ENCODE measurements at places on chromosomes 1 and 21. TPM values are rescaled to one million over a fixed set of nuclear protein-coding genes. Genes with fewer than 3 reads are reported as not detected.

- H3K4me3 ChIP-seq: peak overlapping the region; percentile 57
- no peak for DNase-seq
- H3K27ac ChIP-seq: no peak overlapping the region
These were observed 5.0 kb downstream of the LHX4 start for GRCh38 chr1:180235077-180235501.

- DNase-seq: no peak
- no peak overlapping the region for H3K27ac ChIP-seq
- no peaks in the 10 kb centered on the region for H3K4me1 ChIP-seq
- H3K36me3 ChIP-seq: no peaks in the 10 kb centered on the region
These were observed 6.8 kb upstream of the KLF17 start for GRCh38 chr1:44111861-44112260.

DNA sequence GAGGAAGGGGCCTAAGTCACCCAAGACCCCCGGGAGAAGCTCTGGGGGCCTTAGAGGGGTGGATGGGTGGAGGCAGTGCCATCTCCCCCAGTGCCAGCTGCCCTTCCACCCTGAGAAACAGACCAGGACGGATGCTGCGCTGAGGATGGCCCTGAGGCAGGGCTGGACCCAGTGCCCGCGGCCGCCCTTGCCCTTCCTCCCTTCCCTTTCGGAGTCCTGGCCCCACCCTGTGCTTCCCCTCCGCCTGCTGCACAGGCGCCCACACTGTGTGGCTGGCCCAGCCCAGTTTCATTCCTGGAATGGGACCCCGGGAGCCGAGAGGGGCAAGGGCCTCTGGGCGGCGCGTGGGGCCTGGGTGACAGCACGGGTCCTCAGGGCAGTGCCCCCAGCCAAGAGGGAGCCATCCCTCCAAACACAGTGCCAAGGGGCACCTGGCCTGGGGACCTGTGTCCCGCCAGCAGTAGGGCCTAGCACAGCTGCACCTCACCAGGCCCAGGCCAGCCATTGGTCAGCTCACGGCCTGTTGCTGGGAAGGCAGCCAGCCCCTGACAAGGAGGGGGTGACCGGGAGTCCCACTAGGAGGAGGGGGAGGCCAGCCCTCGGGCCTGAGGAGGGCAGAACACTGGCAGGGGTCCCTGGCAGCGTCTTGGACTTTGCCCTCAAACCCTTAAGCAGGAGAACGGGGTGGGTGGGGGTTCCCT is 13.4 kb upstream of the SKI start:
- no peak for DNase-seq
- no peak overlapping the region for H3K27ac ChIP-seq
- H3K36me3 ChIP-seq: no peaks in the 10 kb centered on the region
- peaks cover 7% of the 10 kb centered on the region for H3K27me3 ChIP-seq

GRCh38 chr1:157951230-157951629 is 42.2 kb upstream of the KIRREL1 start:
- H3K4me1 ChIP-seq: peaks cover 30% of the 10 kb centered on the region
- no peaks in the 10 kb centered on the region for H3K27me3 ChIP-seq
- H3K36me3 ChIP-seq: no peaks in the 10 kb centered on the region

DNA sequence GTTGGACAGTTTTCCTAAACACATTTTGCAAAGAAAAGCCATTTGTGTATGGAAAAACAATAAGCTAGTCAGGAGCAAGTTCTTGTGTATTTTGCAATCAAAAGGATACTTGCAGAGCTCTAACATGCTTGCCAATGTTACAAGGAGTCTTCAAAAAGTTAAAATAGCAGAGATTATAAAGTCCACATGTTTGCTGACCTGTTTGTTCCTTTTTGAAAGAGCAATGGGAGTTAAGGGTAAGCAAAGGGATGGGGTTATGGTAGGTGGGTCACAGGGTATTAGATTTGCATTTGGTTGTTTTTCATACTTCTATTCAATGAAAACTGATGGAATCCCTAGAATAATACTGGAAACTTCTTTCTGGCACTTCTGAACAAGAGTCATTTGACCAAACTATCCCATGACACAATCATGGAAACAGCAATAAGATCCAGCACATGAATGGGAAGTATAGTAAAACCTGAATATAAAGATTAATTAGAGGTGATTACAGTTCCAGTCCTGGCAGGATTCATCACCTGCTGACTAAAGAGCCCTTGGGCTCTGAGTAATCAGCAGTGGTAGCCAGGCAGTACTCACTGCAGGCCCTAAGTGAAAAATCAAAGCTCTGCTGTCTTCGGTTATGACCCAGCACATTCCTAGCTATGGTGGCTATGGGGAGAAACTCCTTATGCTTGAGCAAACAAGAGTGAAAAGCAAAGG is 27.1 kb upstream of the ZC3H11B start:
- no peak overlapping the region for H3K4me3 ChIP-seq
- H3K27ac ChIP-seq: no peak overlapping the region
- H3K27me3 ChIP-seq: no peaks in the 10 kb centered on the region
- H3K36me3 ChIP-seq: no peaks in the 10 kb centered on the region

DNA sequence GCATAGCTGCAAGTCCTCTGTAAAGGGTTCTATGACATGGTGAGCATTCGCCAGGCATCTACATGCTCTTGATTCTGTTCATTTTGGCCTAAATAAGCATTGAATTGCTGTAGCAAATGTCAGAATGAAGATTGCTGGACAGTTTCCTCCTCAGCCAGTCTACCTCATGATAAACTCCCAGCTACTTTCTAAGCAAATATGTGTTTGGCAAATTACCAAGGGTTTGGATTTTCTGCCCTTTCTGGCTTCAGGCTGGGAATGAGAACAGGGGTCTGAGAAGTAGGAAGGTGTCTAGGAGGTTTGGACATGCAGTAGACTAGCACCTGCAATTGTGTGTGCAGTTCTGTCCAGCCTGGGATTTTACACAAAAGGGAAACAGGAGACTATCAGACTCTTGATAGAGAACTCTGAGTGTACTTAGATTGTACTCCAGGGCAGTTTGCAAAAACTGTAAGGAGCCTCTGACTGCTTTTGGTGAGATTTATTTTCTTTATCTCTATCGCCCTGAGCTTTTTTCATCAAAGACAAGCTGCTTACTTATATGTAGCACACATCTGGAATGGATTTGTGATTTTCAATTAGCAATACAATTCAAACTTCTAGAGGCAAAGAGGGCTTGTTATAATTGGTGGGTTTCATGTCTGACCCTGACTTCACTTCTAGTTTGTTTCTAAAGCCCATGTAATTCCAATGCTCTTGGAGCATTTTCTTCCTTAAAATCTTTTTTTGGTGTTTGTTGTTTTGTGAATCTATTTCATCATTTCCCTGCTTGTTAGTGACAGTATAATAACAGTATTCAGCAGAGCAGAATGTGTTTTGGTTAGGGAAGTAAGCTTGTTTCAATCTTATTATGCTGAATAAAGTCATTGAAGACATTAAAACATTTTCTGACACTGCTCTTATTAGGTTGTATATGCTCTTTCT is 150.8 kb downstream of the VPS13D start:
- peak overlapping the region; percentile 17 for H3K4me3 ChIP-seq
- no peak for DNase-seq
- H3K27me3 ChIP-seq: no peaks in the 10 kb centered on the region
- peak overlapping the region; percentile 95 for H3K27ac ChIP-seq
- peaks cover 43% of the 10 kb centered on the region for H3K4me1 ChIP-seq
- H3K36me3 ChIP-seq: peaks cover 41% of the 10 kb centered on the region

- H3K4me1 ChIP-seq: peaks cover 9% of the 10 kb centered on the region
- H3K27me3 ChIP-seq: no peaks in the 10 kb centered on the region
- no peak overlapping the region for H3K4me3 ChIP-seq
- no peaks in the 10 kb centered on the region for H3K36me3 ChIP-seq
- no peak for DNase-seq
These were observed 39.5 kb downstream of the PTPRC start for GRCh38 chr1:198678301-198678836.

GRCh38 chr1:206856674-206857464 is 8.6 kb upstream of the IL20 start:
- H3K4me1 ChIP-seq: peaks cover 3% of the 10 kb centered on the region
- H3K27ac ChIP-seq: no peak overlapping the region
- H3K27me3 ChIP-seq: peaks cover 21% of the 10 kb centered on the region
- no peaks in the 10 kb centered on the region for H3K36me3 ChIP-seq
- DNase-seq: no peak

DNA sequence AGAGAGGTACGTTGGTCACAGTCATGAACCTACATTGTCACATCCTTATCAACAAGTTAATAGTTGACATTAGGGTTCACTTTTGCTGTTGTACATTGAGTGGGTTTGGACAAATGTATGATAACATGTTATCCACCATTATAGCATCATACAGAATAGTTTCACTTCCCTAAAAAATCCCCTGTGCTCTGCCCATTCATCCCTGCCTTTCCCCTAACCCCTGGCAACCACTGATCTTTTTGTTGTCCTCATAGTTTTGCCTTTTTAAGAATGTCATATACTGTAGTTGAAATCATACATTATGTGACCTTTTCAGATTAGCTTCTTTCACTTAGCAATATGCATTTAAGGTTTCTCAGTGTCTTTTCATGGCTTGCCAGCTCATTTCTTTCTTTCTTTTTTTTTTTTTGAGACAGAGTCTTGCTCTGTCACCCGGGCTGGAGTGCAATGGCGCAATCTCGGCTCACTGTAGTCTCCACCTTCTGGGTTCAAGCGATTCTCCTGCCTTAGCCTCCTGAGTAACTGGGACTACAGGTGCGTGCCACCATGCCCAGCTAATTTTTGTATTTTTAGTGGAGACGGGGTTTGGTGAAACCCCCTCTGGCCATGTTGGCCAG is 50.6 kb downstream of the UCK2 start:
- no peak overlapping the region for H3K27ac ChIP-seq
- H3K4me1 ChIP-seq: peaks cover 14% of the 10 kb centered on the region
- H3K36me3 ChIP-seq: peaks cover 26% of the 10 kb centered on the region
- no peak for DNase-seq

- no peak overlapping the region for H3K27ac ChIP-seq
- no peak for DNase-seq
- peaks cover 3% of the 10 kb centered on the region for H3K36me3 ChIP-seq
These were observed 6.3 kb downstream of the INTS11 start for GRCh38 chr1:1318131-1318652.

GRCh38 chr1:227776331-227776771 is 39.1 kb upstream of the PRSS38 start:
- no peak overlapping the region for H3K27ac ChIP-seq
- DNase-seq: no peak
- no peaks in the 10 kb centered on the region for H3K4me1 ChIP-seq
- H3K36me3 ChIP-seq: peaks cover 2% of the 10 kb centered on the region
- H3K4me3 ChIP-seq: no peak overlapping the region

- peaks cover 32% of the 10 kb centered on the region for H3K27me3 ChIP-seq
- peak overlapping the region; percentile 75 for H3K4me3 ChIP-seq
- no peak overlapping the region for H3K27ac ChIP-seq
- no peak for DNase-seq
These were observed 32.4 kb downstream of the PRMT2 start for GRCh38 chr21:46667741-46668380.

- peak overlapping the region; percentile 6 for H3K27ac ChIP-seq
- no peak for DNase-seq
- peaks cover 14% of the 10 kb centered on the region for H3K27me3 ChIP-seq
- no peaks in the 10 kb centered on the region for H3K36me3 ChIP-seq
These were observed 11.3 kb downstream of the CASZ1 start for GRCh38 chr1:10784998-10785727.

- DNase-seq: no peak
- H3K4me1 ChIP-seq: no peaks in the 10 kb centered on the region
- no peak overlapping the region for H3K4me3 ChIP-seq
- H3K27me3 ChIP-seq: no peaks in the 10 kb centered on the region
- no peak overlapping the region for H3K27ac ChIP-seq
- peaks cover 2% of the 10 kb centered on the region for H3K36me3 ChIP-seq
These were observed 50.0 kb upstream of the TENT5C start for GRCh38 chr1:117555806-117556205.

- peaks cover 18% of the 10 kb centered on the region for H3K27me3 ChIP-seq
- no peak overlapping the region for H3K4me3 ChIP-seq
- H3K4me1 ChIP-seq: peaks cover 12% of the 10 kb centered on the region
- no peaks in the 10 kb centered on the region for H3K36me3 ChIP-seq
These were observed 59.3 kb upstream of the GJB5 start for GRCh38 chr1:34695580-34695979.

DNA sequence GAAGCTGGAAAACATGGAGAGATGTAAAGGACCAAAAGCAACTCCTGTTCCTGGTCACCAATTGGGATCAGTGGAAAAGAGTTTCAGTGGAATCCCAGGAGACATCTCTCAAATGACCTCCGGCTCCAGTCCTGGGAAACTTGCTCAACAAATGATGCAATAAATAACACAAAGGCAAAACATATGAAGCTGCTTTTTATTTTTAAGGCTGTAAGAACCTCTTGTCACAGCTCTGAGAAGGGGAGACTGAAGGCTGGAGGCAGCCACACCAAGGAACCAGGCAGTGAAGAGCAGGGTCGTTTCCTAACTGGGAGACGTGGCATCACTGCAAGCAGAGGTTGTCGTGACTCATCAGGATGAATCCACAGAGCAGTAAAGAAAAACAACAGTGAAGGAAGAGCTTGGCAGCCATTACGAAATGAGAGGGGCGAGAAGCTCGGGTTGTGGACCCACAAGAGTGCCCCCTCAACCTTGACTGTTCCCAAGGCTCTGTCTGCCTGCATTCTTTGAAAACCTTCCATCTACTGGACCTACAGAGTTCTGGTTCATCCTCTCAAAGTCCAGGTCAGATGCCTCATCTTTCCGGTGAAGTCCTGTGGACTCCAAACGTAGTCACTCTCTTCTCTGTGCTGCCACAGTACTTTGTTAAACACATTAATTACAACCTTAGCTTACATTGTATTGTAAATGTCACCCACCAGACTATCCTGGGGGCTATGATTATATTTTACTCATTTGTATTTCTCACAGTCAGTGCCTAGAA is 32.1 kb downstream of the JAK1 start:
- H3K4me3 ChIP-seq: no peak overlapping the region
- no peaks in the 10 kb centered on the region for H3K27me3 ChIP-seq
- DNase-seq: no peak
- H3K27ac ChIP-seq: no peak overlapping the region
- H3K4me1 ChIP-seq: no peaks in the 10 kb centered on the region

DNA sequence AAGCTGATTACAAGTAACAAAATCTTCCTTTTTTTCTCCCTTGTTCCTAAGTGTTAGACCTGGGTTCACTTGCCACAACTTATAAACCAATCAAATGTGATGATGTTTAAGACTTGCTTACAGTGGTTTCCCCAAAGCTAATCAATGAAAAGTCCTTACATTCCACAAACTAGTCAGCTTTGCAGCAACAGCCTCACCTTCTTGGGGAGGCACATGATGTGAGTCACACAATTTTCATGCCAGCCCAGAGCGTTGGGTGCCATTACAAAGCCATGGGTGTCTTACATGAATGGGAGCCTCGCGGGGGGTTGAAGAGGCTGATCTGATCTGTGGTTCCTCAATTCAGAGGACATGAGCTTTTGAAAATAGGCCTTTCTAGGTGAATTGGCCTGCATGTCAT is 91.6 kb upstream of the UBE2U start:
- H3K27me3 ChIP-seq: no peaks in the 10 kb centered on the region
- H3K4me3 ChIP-seq: no peak overlapping the region
- H3K36me3 ChIP-seq: no peaks in the 10 kb centered on the region
- H3K27ac ChIP-seq: no peak overlapping the region

Gene CDA
- not detected for total RNA-seq

Gene HTR6
- not detected for total RNA-seq

Gene TRIM17
- 20.5 TPM for total RNA-seq

Gene HPCA
- total RNA-seq: 1.1 TPM

Gene UCK2
- total RNA-seq: 29.7 TPM

Gene MRPL24
- total RNA-seq: 43.2 TPM

Gene CD160
- not detected for total RNA-seq

Gene NBPF6
- not detected for total RNA-seq

Gene GRHL3
- 5.7 TPM for total RNA-seq

Gene CLIC6
- 16.3 TPM for total RNA-seq

Gene SRSF10
- 220 TPM for total RNA-seq

Gene PYHIN1
- not detected for total RNA-seq

Gene NUP210L
- total RNA-seq: 0.05 TPM

All from progenitor cell of endocrine pancreas (in vitro differentiated cells).